ENCODE measurements at places on chromosomes 12 and 14. TPM values are rescaled to one million over a fixed set of nuclear protein-coding genes. Genes with fewer than 3 reads are reported as not detected.

DNA sequence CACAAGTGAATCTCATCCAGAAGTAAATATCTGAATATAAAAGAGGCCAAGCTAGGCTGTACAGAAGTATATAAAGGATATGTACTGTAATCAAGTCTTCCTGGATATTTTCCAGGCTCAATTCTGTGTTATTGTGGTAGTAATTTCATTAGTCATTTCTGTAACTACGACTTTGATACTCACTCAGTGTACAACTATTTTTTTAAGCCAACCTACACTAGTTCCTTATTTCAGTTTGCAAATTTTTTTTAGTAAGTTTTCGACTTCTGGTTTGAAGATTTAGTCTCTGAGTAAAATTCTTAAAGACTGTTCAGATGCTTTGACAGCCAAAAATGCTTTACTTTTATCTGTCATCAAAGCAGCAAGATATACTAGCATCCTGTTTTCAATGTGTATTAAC, 130.8 kb downstream of the CAPZA3 start:
- H3K27ac ChIP-seq, result peak overlapping the region; percentile 47
- no peak overlapping the region for H3K4me3 ChIP-seq
- H3K27me3 ChIP-seq, result no peaks in the 10 kb centered on the region
- DNase-seq, result no peak
- no peaks in the 10 kb centered on the region for H3K36me3 ChIP-seq
- H3K4me1 ChIP-seq, result peaks cover 9% of the 10 kb centered on the region

- H3K36me3 ChIP-seq, result peaks cover 8% of the 10 kb centered on the region
- no peak overlapping the region for H3K27ac ChIP-seq
- no peaks in the 10 kb centered on the region for H3K27me3 ChIP-seq
- peaks cover 41% of the 10 kb centered on the region for H3K4me1 ChIP-seq
- no peak overlapping the region for H3K4me3 ChIP-seq
Measured at GRCh38 chr12:115004470-115005146, 320.6 kb upstream of the TBX3 start.

DNA sequence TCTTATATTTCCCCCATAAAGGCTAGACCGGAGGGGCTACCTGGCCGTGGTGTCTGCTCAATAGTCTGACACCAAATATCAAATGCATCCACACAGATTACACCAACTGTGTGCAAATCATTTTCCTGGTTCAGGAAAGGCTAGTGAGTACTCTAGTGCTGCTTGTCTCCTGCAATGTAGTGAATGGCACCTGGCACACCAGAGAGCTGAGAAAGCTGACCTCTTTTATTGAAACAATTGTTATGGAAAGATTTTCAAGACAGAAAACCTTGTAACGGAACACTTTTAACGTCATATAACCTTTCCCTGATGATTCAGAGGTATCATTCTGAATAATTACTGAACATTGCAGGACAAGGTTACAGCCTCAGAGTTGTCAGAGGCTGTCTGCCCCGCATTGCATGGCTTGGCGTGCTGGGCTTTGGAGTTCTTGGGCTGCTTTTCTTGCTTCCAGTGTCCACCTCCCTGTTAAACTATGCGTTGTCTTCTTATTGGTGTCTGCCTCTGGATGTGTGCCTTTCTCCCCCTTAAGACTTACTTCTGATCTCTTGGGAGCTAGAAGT, 40.7 kb upstream of the HDAC7 start:
- DNase-seq, result no peak
- H3K27ac ChIP-seq, result no peak overlapping the region
- no peaks in the 10 kb centered on the region for H3K4me1 ChIP-seq

ABCD2 gene
- 0.34 TPM for total RNA-seq

RPGRIP1 gene
- 0.35 TPM for total RNA-seq
